Gastrocnemius medialis (tissue), 4 donors: ENCODE measurements at places on chromosomes 12 and 14.

DNA sequence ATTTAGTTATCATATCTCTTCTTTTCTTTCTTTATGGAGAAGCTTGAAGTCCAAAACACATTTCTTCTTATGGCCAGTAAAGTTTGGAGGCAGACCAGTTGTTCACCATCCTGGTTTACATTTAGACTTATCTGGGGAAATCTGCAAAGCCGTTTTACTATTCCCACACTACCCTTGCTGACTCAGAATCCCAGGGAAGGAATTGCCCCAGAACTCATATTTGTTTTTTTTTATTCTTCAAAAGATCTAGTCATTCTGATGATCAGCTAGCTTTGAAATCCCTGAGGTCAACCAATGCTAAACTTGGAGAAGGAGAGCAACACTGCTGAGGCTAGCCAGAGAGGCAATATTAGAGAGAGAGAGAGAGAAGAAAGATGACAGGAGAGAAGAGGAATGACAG lies 12.3 kb upstream of the LMO3 start:
- DNase-seq = no peak

DNA sequence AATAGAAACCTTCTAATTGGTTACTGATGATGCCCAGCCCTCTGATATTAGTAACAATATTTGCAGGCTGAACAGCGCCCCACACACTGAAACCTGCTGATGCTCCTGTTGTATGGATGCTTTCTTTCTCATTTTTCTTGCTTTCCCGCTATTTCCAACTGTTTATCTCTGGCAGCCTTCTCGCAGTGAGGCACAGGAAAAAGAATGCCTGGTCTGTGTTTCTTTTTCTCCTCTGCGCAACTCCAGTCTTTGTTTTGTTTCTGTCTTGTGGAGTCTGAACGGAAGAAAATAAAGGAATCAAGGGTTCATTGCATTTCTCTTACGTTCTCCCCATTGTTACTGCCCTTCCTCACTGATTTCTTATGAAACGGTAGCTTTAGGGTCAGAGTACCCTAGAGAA lies 451.2 kb downstream of the EGLN3 start:
- no peak for DNase-seq

GRCh38 chr12:113144806-113145205 lies 4.7 kb upstream of the CFAP73 start:
- DNase-seq = no peak

GRCh38 chr12:72647139-72647538 lies 375.0 kb downstream of the TRHDE start:
- no peak for DNase-seq

DNA sequence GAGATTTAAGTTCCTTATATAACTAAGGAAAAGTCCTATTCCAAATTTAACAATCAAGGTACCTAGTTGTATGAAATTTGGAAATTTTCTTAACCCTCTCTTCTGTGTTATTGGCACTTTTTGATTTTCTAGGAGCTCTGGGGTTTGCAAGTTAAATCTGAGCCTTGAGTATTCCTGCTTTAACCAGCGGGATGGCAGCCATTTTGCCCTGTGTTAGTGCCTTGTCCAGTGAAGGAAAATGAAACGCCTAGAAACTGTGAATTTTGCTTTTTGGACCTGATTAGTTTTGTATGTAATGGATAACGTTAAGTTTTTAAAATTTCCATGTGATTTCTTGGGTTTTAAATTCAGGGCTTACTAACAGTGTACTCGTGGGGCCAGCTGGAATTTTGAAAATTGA lies 45.1 kb downstream of the DIP2B start:
- no peak for DNase-seq
